ENCODE measurements at places on chromosomes 2 and 18.

DNA sequence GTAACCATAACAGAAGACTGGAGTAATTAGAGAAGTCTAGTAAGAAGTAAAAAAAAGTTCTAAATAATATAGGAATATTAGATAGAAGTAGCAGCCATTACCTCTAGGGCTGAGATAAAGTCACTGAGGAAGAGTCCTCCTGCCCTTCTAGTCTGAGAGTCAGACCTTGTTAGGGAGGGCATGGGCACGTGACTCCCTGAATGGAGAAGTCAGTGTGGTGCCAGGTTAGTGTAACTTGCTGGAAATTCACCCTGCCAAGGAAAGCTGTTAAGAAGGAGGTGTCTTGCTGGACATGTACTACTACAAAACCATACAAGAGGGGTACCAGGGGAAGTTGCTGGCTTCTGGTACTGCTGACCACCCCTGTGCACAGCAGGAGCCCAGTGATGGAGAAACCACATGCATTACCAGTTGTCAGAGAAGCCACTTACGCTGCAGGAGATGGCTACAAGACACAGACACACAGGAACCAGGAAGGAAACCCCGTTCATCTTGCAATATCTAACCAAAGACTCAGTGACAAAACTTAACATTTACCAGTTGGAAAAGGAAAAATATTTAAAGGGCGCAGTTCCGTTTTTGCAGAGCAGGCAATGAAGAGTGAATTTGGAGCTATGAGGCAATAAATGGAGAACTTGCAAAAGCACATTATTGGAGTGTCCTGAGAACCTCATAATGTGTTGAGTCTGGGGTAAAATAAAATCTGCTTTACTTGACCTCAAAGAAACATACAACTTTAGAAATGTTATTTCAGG, 77.2 kb upstream of the TLK1 start:
- DNase-seq = no peak

DNA sequence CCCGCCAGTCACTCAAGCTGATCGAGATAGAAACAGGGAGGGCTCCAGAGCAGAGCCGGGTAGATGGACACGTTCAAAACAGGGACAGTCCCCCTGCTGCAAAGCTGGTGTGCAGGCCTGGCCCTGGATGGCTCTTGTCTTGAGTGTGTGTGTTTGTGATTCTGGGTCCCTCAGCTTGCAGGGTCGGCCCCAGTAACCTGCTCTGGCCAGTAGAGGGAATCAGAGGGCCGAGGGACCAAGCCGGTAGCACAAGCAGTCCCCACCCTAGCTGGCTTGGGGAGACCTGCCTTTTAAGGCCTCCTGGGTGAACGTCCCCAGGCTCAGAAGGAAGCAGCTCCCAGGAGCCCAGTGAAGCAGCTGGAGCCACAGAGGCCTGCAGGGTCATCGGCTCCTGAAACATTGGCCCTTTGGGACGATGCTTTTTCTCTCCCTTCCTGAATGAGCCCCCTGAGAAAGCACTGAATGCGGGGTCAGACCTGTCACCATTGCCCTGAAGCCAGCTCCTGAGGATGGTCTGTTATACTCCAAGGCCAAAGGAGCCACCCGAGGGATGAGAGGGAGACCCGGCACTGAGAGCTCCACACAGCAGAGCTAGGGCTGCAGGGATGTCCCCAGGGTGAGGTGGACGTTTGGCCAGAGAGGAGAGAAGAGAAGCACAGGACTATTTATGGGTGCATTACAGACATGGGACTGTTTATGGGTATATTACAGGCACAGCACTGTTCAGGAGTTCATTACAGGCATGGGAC, 15.4 kb upstream of the MLPH start:
- peak; percentile 58 for DNase-seq

DNA sequence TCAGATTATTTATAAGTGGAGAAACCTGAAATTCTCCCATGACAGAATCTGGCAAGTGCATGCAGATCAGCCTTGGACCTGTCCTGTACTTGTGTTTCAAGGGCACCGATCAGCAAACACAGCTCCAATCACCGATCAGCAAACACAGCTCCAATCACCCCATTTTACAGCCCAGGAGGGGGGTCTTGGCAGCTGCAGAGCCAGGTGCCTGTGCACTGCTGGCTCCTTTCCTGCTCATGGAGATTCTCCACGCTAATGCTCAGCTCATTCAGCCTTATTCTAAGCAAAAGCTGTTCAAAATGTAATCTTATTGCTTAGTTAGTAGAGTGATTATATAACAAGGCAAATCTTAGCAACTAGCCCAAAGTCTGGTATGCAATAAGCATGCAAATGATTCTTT, 623.1 kb upstream of the HS6ST1 start:
- DNase-seq = no peak

- DNase-seq = no peak
These were observed 282.1 kb upstream of the EPAS1 start for GRCh38 chr2:46014911-46015654.

DNA sequence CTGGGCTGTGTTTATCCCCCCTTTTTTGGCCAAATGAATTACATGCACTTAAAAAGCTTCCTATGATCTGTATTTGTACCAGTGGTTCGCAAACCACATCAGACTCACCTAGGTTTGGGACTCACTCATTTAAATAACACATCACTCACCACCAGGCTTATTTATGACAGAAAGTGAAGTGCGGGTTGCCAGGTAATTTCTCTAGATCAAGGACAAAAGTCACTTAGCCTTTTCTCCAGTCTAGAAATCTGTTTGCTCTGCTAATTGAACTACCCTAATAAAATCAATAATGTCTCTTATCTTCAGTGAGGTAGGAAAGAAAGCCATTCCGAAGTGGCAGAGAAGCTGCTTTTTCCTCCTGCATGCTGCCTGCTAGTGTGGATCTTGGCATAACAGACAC, 88.1 kb upstream of the SLC8A1 start:
- no peak for DNase-seq

DNA sequence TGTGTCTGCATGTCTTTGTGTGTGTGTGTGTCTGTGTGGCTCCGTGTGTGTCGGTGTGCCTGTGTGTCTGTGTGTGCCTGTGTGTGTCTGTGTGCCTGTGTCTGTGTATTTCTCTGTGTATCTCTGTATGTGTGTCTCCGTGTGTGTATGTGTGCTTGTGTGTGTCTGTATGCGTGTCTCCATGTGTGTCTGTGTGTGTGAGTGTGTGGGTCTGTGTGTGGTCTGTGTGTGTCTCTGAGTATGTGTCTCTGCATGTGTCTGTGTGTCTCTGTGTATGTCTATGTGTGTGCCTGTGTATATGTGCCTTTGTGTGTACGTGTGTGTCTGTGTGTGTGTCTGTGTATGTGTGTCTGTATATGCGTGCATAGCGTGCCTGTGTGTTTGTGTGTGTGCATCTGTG, 45.2 kb downstream of the MYCN start:
- DNase-seq = no peak

DNA sequence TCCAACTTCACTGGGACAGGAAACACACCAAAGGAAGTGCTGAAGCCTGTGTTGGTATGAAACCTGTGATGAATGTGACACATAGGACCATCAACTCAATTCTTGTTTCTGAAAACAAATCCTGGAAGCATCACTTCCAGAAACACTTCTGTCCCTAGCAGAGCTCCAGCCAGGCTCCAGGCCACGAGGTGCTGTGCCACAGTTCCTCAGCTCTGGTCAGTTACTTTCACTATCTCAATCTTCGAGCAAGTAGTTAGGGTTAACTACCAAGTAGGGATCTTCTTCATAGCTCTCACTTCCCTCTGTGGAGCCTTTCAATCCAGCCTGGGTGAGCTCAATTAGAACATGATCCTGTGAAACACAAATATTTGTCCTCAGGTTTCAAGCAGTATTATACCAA, 3.6 kb upstream of the LCT start:
- no peak for DNase-seq

DNA sequence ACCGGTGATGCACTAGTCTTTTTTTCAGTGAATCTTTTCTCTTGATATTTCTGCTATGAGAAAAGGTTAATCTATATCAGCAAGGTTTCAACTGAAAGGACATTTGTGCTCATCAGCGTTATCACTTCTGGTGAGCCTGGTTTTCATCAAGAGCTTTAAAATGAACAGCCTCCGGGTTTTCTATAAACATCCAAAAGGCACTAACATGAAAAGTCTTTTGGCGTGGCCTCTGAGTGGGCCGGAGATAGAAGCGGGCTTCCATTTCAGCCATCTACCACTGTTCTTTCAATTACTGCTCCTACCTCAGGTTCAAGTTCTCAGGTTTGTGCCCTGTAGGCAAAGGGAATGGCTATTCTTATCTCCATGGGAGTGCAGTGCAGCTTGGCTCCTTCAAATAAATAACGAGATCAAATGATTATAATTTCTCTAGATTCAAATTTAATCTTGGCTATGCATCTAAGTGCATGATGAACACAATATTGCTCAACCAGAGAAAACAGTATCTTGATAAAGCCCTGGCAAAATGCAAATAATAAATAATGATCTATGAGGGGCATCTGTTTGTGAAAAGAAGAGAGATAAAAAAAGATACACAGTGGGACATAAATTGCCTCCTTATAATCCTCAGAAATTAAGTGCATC, 314.8 kb downstream of the CDH2 start:
- DNase-seq = no peak

DNA sequence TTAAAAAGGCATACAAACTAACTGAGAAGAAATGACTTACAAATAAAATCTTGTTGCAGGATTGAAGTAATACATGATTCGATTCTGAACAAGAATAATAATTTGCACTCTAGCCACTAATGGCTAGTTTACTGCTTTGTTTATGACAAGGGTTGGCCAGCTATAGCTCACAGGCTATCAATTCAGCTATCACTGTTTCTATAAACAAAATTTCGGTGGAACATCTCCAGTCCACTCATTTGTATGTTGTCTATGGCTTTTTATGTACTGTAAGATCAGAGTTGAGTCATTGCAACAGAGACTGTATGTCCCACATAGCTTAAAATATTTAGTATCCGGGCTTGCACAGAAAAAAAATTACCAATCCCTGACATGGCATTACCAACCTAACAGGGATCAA, 543.7 kb upstream of the CNTNAP5 start:
- no peak for DNase-seq

- no peak for DNase-seq
These were observed 101.6 kb downstream of the LRRC30 start for GRCh38 chr18:7332452-7332851.

- DNase-seq = no peak
These were observed 15.8 kb upstream of the ATOH8 start for GRCh38 chr2:85737961-85738360.

DNA sequence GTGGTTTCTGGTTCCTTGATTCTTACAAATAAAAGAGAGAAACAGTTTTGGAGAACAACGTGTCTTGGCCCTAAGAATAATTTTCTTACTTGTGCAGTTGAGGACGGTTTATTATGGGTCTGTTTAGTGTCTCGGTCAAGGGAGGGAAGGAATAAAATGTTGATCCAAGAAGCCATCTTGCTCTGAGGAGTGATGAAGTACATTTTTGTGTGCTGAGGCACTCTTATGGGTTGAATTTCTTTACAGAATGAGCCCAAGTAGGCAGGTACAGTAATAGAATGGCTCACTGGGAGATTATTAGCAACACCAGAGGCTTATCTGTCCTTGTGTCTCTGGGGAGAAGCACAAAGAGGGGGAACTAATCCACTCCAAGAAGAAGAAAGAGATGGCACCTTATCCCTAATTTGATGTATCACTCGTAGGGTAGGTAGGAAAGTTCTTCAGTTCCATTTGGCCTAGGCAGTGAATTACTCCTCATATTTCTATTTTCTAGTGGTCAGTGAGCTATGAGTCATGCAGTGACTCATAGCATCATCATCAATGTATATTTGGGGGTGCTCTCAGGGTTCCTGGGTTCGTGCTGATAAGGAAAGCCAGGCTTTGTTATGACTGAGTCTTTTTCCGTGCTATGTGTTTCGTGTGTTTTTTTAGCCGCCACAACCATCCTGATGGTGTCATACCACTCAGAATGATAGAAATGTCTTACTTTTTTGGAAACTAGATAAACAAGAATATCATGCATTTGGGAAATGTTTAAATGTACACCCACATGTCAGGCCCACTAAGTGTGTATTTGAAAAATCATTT, 250.1 kb upstream of the CTAGE1 start:
- no peak for DNase-seq

DNA sequence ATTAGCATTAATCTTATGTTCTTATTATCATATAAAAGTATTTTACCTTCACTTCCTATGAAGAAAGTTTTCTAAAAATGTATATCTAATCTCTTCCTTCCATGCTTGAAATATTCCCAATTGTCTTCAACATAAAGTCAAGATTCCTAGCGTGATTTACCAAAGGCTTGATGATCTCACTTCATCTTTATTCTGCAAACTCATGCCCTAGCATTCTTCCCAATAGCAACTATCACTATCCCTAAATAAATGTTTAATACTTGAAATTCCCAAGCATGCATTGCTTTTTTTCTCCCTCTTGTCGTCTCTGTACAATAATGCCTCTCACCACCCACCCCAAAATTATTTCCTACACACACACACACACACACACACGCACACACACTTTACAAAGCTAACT, 125.8 kb downstream of the VWC2L start:
- no peak for DNase-seq

DNA sequence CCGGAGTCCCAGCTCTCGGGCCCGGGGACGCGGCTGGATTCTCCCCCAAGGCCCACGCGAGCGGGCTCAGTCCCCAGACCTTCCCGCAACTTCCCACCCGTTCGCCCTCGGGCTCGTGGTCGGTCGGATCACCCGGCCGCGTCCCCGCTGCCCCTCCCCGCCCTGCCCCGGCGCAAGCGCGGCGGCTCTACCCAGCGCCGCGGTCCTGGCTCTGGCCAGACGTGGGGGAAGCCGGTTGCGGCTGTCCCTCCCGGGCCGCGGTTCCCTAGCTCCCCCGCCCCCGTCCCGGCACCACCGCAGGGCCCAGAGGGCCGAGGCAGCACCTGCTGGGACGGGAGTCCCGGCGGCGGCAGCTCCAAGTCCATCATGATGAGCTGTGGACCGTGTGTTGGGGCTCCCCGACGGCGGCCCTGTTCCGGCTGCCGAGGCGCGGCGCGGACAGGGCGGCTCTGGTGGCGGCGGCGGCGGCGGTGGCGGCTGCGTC, 276 bp downstream of the NFE2L2 start:
- DNase-seq = peak; percentile 43

- no peak for DNase-seq
These were observed 234.6 kb upstream of the RAB12 start for GRCh38 chr18:8374676-8375075.

GRCh38 chr18:9008200-9008708, 94.2 kb upstream of the NDUFV2 start:
- DNase-seq = no peak

DNA sequence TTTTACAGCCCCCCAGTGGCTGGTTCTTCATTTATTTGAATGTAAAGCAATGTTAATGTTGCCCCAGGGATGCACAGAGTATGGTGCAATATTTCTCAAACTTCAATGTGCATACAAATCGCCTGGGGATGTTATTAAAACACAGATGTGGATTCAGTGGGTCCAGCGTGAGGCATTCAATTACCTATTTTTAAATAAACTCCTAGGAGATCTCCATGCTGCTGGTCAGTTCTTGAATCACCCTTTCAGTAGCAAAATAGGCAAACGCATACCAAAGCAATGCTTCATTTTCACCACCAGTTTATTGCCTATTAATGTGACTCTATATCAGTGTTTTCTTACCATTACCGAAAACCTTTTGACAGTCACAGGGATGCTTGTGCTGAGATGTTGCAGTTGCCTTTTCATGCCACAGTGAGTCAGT, 530.7 kb downstream of the CBLN2 start:
- no peak for DNase-seq
